T47D (cell line): ENCODE measurements at places on chromosomes 16 and 17.

- no peak for DNase-seq
Observed at GRCh38 chr16:85917012-85917411, 18.1 kb downstream of the IRF8 start.

- no peak for DNase-seq
Observed at GRCh38 chr17:29597361-29598172, 4.6 kb downstream of the ANKRD13B start.

- no peak for DNase-seq
Observed at GRCh38 chr16:65833171-65833871, 533.2 kb upstream of the CDH5 start.

DNA sequence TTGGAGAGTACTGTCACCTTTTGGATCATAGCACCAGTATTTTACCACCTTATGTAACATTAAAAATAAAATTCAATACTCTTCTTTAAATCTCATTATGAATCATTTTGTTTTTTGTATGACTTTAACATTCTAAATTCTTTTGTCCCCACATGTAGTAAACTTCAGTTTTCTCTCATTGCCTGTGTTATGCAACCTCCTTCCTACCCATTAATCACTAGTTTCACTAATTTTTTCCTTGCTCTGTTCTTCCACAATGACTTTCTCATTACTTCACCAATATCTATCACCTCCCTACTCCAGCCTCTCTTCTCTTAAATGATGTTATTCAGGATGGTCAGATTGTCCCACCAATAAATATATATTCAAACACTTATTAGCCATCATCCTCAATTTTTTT lies 68.7 kb downstream of the TTC19 start:
- DNase-seq: no peak

DNA sequence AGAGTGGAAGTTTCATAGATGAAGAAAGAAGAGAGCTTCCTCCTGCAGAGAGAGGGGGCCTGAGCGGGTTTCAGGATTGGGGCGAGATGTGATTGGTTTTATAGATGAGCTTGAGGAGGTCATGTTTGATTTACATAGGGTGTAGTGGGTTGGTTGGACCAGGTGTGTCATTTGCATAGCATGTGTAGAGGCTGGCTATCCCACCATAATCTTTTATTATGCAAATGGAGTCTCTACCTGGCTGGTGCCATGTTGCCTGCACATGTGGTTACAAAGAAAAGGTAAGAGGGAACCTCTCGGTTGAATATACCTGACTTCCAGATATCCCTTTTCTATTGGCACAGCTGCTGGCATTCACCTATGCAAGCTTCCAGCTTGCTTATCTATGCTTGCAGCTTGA lies 228.1 kb downstream of the BCAS3 start:
- no peak for DNase-seq

DNA sequence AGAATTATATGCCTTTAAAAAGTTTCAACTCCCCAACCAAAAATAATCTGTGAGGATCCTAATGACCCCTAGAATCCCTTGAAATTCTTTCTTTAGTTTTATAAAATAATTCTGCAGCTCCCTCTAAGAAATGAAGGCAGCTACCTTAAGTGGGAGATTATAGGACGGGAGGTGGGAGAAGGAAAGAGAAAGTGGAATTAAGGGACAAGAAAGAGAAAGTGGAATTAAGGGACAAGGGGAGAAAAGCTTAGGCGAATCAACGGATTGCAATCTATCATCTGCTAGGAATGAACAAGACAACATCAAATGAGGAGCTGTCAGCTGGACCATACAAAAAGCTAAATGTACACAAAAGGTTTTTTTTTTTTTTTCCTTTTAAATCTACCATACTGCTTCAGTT lies 262.0 kb downstream of the ZFHX3 start:
- no peak for DNase-seq

- no peak for DNase-seq
Observed at GRCh38 chr17:17414341-17414805, 62.4 kb upstream of the MED9 start.

GRCh38 chr16:10609402-10609774 lies 29.0 kb upstream of the EMP2 start:
- no peak for DNase-seq

DNA sequence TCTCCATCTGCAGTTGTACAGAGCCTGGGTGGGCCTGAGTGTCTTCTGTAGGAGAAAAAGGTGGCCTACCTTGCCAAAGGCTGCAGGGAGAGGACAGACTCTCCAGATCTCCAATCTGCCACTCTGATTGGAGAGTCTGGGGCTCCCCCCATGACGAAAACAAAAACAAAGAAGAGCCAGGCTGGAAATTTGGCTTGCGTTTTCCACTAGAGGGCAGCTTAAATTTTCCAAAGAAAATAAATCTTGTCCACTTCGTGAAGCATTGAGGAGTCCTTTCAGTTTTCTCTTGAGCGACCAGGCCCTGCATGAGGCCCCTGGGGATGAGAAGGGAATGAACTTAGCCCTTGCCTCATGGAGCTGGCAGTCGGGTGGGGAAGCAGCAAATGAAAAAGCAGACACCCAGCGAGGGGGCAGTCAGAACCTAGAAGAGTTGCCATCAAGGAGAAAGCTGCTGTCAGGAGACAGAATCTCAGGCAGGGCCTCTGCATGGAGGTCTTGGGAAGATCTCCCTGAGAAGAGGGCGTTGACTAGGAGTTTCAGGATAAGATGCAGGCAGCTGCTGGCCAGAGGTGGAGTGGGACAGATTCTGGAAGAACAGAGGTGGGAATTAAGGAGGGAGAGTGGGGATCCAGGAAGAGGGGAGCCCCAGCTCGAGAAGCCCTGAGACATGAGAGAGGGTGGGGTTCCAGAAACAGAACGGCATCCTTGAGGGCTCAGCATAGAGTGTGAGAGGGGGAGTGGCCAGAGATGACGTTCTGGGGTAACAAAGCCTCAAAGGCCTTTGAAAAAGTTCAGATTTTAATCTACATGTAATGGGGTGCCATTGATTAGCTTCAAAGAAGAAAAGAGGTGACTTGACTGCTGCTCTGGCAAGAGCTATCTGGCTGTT lies 8.4 kb upstream of the SHCBP1 start:
- DNase-seq: peak; percentile 35

- DNase-seq: no peak
Observed at GRCh38 chr16:20744922-20745440, 3.4 kb upstream of the THUMPD1 start.

DNA sequence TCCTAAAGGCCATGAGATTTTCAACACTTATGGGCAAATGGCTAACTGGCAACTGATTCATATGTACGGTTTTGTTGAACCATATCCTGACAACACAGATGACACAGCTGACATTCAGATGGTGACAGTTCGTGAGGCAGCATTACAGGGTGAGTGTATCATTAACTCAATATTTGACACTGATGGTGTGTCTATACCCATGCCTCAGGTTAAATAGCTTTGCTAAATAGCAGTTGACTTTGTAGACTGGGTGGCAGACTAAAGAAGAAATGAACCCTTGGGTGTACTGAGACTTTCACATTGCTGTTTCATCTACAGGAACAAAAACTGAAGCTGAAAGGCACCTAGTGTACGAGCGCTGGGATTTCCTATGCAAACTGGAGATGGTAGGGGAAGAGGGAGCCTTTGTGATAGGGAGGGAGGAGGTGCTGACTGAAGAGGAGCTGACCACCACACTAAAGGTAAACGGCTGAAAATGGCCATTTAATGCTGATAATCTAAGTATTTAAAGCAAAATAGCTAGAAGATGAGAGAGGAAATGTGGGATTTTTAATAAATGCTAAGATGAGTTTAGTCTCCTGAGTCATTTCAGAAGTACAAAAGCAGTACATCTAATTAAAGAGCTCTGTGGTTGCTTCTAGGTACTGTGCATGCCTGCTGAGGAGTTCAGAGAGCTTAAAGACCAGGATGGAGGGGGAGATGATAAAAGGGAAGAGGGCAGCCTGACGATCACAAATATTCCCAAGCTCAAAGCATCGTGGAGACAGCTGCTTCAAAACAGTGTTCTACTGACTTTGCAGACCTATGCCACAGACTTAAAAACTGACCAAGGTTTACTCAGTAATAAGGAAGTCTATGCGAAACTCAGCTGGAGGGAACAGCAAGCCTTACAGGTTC lies 3.0 kb downstream of the SETD6 start:
- no peak for DNase-seq

GRCh38 chr17:29289852-29290251 lies 4.1 kb downstream of the NUFIP2 start:
- no peak for DNase-seq

GRCh38 chr17:58250344-58251011 lies 12.1 kb downstream of the LPO start:
- DNase-seq: no peak

GRCh38 chr16:17368446-17368845 lies 102.3 kb downstream of the XYLT1 start:
- DNase-seq: no peak

GRCh38 chr17:14838567-14838966 lies 426.6 kb downstream of the PMP22 start:
- DNase-seq: no peak

- no peak for DNase-seq
Observed at GRCh38 chr16:24819462-24820040, 26.2 kb upstream of the SLC5A11 start.

- no peak for DNase-seq
Observed at GRCh38 chr16:8864480-8865110, 4.2 kb downstream of the CARHSP1 start.

- DNase-seq: no peak
Observed at GRCh38 chr17:59154292-59154720, 680 bp downstream of the SKA2 start.

DNA sequence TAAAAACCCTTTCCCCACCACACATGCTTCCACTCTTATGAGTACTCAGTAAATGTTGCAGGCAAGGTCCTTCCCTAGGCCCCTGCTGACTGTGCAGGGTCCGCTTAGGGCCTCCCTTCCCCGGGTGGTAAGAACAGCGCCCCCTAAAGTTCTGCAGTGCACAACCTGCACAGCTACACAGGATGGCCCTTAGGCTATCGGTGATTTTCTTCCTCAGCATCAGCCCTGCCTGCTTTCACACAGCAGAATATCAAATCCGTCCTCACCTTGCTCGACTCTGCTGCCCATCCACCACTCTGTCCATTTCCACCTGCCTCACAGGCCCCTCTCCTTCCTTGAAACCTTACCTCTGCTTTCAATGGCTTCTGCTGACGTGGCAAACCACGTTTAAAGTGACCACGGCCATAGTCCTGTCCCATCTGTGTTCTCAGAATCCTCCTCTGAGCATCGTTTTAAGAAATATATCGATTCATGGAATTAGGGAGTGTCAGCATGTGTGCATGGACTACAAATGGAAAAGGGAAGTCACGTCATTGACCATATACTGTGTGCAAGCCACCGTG lies 51.4 kb upstream of the TMEM132E start:
- no peak for DNase-seq

DNA sequence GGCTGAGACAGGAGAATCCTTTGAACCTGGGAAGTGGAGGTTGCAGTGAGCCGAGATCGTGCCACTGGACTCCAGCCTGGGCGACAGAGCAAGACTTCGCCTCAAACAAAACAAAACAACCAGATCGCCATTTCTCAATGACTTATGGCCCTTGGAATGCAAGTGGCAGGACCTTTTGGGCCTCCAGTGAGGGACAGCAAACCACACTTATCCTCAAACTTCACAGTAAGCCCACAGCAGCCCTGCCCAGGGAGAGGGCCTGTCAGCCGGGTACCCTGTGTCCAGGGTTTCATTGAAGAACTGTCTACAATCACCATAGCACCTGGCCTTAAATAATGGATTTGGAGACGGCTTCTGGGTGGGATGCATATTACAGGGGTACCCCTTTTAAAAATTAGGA lies 11.7 kb downstream of the TRAF4 start:
- no peak for DNase-seq

- DNase-seq: no peak
Observed at GRCh38 chr17:58270476-58271215, 10.1 kb downstream of the MPO start.

GRCh38 chr16:71311553-71312158 lies 22.5 kb upstream of the CMTR2 start:
- DNase-seq: no peak

- DNase-seq: no peak
Observed at GRCh38 chr17:49570540-49571242, 5.0 kb upstream of the NXPH3 start.

GRCh38 chr16:23216658-23217246 lies 34.2 kb downstream of the SCNN1G start:
- DNase-seq: no peak

- DNase-seq: no peak
Observed at GRCh38 chr16:53822936-53823529, 119.1 kb downstream of the FTO start.

DNA sequence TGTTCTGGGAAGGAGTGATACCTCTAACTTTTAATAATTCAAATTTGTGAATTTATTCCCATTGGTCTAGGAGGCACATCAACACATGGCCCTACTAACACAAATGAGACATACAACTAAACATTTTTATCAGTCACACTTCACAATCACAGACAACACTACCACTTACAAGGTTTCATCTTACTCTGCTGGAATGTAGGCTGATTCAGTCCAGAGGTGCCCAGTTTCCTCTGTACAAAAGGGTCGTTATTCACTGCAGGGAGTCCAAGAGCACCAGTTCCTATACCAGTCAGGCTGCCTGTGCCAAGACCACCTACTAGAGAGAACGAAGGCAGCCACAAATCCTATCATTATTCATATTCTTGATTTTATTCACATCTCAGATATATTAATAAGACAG lies 41.4 kb downstream of the SETD6 start:
- no peak for DNase-seq

DNA sequence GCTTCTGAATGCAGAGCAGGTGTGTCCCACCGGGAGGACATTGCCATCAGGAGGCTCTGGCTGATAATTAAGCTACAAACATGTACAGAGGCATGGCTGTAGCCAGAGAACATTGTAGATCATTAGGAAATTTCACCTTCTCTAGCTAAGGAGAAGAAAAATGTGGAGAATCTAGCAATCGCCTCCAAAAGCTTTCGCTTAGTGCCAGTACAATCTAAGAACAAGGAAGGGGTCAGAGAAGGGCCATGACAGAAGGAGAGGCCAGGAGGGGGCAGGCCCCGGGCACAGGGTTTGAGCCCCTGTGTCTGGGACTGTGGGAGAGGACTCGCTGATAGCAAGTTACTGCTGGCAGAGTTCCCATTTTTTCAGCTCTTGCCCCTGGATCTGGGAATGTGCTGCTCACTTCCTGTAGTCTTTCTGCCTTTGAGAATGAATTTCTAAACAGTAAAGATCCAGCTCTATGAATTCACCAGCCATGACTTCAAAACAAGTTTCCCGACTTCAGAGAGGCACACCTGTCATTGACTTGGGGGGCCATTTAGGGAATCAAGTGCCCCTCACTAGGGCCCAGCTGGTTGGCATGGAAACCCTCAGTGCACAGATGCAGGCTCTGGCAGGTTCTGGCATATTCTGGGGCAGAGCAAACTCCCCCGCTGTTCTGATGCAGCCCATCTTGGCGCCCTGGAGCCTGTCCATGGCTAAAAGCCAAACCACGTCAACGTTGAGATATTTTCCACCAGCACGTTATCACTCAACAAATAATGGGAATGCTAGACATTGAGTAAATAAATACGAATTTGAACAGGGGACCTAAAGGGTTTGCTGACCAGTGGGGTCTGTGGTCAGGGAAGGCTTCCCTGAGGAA lies 59.5 kb upstream of the CACNG4 start:
- no peak for DNase-seq

DNA sequence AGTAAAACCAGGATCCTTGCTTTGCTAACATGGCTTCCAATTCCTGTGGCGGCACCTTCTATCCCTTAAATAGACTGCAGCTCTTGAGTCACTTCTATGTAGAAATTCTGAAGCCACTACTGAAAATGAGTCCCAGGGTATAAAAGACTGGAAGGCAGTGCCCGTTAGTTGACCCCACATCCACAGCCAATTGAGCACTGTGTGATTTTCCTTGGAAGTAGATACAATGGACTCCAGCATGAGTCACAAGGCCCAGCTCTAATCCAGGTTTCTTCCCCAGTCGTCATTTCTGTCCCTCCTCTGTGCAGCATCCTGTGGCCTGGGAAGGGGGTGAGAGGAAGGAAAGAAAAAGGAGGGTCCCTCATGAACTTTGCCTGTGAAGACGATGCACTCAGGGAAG lies 69.5 kb downstream of the HLF start:
- no peak for DNase-seq
